ENCODE measurements at places on chromosomes 3 and 15.

GRCh38 chr15:57705746-57706404 is 639 bp upstream of the POLR2M start:
- no peak for DNase-seq

GRCh38 chr3:11060500-11061251 is 68.1 kb downstream of the SLC6A1 start:
- peak; percentile 70 for DNase-seq

DNA sequence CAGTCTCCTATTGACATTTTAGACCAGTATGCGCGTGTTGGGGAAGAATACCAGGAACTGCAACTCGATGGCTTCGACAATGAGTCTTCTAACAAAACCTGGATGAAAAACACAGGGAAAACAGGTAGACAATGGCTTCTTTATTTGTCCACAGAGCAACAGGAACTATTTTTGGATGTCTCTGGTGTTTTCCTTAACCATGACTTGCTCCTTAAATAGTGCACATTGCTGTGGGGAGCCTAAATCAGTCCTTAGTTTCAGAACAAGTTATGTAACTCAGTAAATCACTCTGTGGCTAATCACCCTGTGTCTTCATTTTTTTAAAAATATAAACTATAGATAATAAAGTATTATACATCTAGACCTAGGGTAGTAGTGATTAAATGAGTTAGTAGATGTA is 383.7 kb downstream of the FEZF2 start:
- no peak for DNase-seq

DNA sequence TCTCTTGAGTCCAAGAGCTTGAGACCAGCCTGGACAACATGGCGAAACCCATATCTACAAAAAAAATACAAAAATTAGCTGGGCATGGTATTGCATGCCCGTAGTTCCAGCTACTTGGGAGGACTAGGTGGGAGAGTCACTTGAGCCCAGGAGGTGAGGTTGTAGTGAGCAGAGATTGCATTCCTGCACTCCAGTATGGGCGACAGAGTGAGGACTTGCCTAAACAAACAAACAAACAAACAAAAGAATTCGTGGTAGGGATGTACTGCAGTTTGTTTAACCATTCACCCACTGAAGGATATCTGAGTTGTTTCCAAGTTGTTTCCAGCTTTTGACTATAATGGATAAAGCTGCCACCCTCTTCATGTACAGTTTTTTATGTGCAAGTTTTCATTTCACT is 7.5 kb upstream of the NMD3 start:
- DNase-seq, result no peak

GRCh38 chr15:99451484-99451883 is 114.3 kb upstream of the MEF2A start:
- no peak for DNase-seq

GRCh38 chr3:29079358-29079757 is 201.5 kb upstream of the RBMS3 start:
- no peak for DNase-seq

GRCh38 chr3:43266451-43266850 is 19.9 kb upstream of the SNRK start:
- no peak for DNase-seq

DNA sequence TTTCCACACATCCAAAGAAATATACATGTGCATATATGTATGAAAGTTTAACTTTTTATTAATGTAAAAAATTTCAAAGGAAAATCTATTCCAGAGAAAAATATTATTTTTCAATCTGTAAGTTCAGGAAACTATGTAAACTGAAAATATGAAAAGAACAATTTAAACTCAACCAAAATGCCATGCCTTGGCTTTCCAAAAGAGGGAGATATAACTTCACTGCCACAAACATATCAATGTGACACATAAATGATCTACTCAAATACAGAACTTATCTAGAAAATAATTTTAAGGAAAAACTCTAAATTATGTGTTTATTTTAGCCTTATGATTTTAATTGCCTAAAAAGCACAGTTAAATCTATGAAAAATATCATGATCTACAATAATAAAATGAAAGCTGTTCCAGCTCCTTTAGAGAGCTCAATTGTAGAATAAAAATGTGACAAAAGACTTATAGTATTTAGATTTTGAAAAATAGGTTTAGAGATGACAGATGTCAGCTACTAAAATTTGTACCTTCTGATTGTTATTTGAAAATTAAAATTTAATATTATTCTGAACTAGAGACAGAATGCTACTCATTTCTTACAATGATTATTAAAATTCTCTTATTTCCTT is 94.8 kb downstream of the GBE1 start:
- DNase-seq, result peak; percentile 42

GRCh38 chr15:20341901-20342600 is 199.5 kb downstream of the GOLGA6L6 start:
- DNase-seq, result no peak

GRCh38 chr15:29138260-29138659 is 131.4 kb downstream of the NSMCE3 start:
- DNase-seq, result no peak

- no peak for DNase-seq
Measured at GRCh38 chr3:148074946-148075345, 622.8 kb upstream of the AGTR1 start.
